ENCODE measurements at places on chromosomes 7 and 10.

DNA sequence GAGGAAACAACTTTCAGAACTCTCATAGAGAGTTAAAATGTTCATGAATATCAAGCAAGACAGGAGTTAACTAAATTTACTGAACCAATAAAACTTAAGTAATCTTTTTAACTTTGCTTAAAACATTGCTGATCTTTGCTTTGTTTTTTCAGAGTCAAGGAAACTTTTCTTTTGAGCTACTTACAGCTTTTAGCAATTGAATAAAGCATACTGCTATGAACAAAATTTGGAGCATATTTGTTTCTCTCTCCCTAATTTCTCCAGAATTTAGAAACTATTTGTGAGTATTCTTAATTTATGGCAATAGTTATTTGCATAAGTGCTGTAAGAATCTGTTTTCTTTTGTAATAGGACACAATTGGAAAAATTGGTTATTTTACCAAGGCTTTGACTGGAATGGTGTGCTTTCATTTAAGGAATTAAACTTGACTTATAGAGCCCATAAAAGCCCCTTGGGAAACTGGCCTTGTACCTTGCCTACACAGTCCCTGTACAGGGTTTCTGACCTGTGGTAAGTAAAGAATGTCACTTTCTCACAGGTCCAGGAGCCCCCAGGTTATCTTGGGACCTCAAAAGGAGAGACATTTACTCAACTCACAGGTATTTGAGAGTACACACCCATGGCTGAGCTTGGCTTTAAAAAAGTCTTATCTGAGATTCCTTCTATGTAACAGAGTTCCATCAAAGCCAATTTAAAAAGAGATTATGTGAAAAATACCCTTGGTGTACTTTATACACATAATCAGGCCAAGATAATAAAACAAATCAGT is 23.3 kb upstream of the KIAA1549 start:
- DNase-seq = no peak

GRCh38 chr10:86263907-86264306 is 102.7 kb downstream of the GRID1 start:
- DNase-seq = no peak

DNA sequence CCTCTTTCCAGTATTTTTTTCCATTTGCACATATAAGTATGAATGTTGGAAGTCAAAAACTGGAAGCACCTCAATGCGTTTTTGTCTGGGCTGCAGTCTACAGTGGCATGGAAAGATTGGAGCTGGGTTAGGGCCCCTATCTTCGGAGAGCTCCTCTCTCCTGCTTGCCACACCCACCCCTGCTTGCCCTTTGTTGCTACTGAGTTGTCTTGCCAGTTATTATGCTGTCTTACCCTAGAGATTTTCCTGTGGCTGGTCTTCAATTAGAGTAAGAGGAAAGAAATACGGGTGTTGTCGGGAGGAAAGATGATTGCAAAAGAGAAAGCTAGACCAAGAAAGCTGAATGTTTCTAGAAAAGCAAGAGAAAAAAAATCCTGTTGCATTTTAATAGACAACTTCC is 228.9 kb upstream of the CELF2 start:
- DNase-seq = no peak

DNA sequence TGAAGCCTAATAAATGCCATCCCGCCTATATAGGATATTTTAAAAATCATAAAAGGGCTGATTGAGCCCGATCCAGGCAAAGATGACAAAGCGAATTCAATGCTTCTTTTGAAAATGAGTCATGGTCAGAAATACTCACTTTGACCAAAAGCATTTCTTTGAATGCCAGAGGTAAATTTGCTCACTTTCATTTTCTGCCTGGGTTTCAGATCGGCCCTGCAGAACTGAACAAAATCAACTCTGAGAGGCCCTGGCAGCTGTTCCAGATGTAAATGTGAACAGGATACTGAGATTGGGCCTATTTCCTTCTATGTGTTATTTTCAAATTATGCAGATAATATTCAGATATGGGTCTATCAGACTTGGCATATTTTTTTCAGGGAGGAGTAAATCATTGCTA is 114.8 kb upstream of the ARID5B start:
- DNase-seq = no peak

GRCh38 chr10:72146071-72146470 is 57.7 kb upstream of the SPOCK2 start:
- no peak for DNase-seq

DNA sequence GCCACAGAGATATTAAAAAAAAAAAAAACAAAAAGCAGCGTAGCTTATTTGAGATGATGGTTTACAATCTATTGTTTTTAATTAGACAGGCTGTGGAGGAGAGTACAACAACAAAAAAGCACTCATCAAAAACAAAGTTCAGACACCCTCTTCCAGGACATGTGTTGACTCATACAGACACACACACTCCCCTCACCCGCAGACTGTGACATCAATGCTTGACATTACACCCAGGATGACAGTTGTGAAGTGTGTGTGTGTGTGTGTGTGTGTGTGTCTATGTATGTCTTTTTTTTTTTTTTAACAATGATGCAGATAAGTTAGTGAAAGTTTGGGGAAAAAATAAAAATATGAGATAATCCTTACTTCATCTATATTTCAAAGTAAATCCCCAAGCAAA is 303.6 kb downstream of the GPAM start:
- DNase-seq = no peak

DNA sequence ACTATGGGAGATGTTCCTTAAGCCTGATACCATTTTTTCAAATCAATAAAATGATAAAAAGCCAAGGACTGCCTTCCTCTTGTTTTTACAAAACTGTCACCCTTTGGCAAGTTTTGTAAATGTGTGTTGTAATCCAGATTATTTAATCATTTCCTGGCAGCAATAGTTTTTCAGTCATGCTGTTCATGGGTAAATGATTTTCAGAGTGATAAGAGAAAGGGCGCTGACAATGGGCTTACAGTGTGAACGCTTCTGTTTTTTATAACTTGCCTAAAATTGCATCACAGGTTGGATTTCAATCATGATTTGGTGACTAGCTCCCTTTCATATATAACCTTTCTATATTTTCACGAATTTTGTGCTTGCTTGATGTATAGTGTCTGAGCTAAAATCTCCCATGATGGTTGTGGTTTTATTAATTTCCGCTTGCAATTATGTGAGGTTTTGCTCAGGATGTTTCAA is 19.0 kb upstream of the DMBT1 start:
- DNase-seq = no peak
